A549 treated with ZK216348 at 1 μM for 4 hours (cell line): ENCODE measurements at places on chromosomes 12 and 14. TPM values are rescaled to one million over a fixed set of nuclear protein-coding genes. Genes with fewer than 3 reads are reported as not detected.

Gene TROAP
- total RNA-seq, result 75.1 to 98.9 TPM (median 85.1 TPM) in 5 replicates

Gene SLC2A3
- 2.5 to 4.5 TPM (median 3.4 TPM) in 5 replicates for total RNA-seq

Gene CEP290
- 5.3 to 8.1 TPM (median 5.5 TPM) in 5 replicates for total RNA-seq

Gene EIF5
- total RNA-seq, result 197 to 305 TPM (median 284 TPM) in 5 replicates

Gene CIDEB
- total RNA-seq, result 0.12 to 0.21 TPM (median 0.18 TPM) in 4 of 5 replicates, not detected in the other

Gene RARG
- 19.7 to 30.7 TPM (median 29.4 TPM) in 5 replicates for total RNA-seq
